ENCODE measurements at places on chromosomes 4 and X. TPM values are rescaled to one million over a fixed set of nuclear protein-coding genes. Genes with fewer than 3 reads are reported as not detected.
A peak's percentile ranks its signal among the peaks of the same experiment; 100 is the strongest.

The USP17L13 gene
- not detected for total RNA-seq

The CXorf49 gene
- not detected for total RNA-seq

The GABRE gene
- 1.5 TPM for total RNA-seq

The WDR17 gene
- 0.95 TPM for total RNA-seq

The CXCL1 gene
- not detected for total RNA-seq

DNA sequence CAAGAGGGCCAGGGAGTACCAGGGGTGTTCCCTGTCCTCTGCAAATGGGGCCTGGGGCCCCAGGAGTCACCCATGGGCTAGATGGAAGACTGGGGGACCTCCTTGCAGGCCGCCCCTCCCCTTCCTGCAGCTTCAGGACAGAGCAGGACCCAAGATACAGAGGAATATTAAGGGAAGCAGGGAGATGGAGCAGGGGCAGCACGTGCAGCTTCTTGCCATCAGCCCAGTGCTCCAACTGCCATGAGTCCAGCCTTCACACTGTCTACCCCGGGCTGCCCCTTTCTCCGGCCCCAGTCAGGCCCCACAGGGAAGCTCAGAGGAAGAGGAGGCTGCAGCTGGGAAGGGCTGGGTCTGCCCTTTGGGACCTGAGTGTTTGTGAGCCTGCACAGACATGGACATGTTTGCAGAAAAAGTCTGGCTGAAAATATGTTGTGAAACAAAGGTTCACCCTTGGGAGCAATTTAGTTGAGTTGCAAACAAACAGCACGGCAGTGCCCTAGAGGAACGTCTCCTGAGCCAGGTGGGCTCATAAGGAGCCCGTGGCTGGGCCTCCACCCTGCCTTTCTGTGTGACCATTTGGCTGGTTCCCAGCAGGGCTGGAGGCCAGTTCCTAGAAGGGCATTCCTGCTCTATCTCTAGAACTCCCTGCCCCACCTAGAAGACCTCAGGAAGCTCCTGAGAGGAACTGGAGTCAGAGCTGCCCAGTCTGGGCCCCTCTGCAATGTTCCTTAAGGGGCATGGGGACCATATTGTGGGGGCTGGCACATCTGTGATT lies 8.9 kb downstream of the FATE1 start:
- no peak overlapping the region for H3K4me3 ChIP-seq
- H3K4me1 ChIP-seq = no peaks in the 10 kb centered on the region
- DNase-seq = no peak
- H3K27ac ChIP-seq = no peak overlapping the region
- H3K36me3 ChIP-seq = no peaks in the 10 kb centered on the region

DNA sequence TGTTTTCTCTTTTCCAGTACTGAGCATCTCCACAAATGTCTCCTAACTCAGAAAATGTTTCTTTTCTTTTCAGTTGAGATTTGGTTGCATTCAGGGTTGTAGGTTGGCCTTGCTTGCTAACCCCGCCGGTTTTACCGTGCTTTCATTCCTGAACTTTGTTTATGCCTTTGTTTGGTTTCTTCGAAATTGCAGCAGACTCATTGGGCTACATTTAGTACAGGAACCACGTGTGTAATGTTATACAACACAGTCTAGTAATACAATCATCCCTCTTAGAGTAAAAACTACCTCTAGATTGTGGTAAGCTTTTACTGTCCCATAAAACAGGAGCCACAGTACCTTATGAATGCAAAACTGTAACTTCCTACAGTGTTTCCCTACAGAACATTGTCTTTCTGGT lies 57.9 kb downstream of the CCKAR start:
- peaks cover 10% of the 10 kb centered on the region for H3K4me1 ChIP-seq
- DNase-seq = no peak
- H3K36me3 ChIP-seq = peaks cover 20% of the 10 kb centered on the region

DNA sequence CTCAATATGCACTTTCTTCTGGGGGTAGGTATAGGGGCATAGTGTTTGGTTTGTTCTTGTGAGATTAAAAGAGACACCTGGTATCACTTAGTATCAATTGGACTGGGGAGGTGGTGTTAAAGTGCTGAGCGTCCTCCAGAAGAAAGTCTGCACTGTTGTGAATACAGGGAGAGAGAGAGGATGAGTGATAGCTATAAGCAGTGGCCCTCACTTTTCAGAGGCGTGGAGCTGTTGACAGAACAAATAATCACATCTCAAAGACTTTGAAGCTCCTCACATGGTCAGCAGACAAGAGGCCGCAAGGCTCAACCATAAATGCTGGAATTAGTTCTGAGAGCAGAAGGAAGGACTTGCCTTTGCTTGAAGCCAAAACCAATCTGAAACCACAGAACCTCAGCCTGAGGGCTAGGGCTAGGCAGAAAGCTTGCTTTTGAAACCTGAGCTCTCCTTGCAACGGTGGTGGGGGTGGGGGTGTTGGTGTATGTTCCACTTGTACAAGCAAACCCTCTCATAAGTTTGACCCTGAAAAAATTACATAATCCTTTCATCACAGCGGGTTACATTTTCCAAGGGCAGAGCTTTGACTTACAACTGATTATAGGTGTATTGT lies 123.2 kb upstream of the SCML1 start:
- no peaks in the 10 kb centered on the region for H3K36me3 ChIP-seq
- H3K27me3 ChIP-seq = no peaks in the 10 kb centered on the region
- H3K4me3 ChIP-seq = no peak overlapping the region
- H3K4me1 ChIP-seq = peaks cover 15% of the 10 kb centered on the region
- H3K27ac ChIP-seq = no peak overlapping the region

DNA sequence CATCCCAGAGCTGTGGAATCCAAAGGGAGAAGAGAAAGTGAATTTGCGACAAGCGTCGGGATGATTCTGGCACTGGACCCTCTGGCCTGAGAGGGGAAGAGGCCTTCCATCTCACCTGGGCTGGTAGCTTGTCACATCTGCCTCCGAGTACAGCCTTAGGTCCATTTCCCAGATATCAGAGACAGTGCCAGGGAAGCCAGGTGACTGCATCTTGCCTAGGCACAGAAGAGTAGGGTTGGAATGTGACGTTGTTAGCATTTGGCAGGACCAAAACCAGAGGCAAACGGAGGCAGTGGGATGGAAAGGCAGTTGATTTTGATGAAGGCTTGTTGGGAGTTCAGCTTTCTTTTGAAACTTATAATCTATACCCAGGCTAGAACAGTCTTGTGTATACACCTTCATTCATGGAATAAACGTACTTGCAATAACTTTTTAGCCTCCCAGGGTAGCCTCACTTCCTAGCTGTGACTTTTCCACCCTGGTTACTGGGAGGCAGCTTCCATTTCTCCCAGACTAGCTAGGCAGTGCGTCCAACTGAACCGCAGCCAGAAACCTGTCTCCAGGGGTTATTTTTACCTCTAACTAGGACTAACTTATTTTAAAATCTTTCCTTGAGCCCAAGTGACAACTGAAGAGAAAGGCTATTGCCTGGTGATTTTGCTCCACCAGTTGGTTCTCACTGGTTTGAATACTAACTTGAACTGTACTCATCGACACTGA lies 5.9 kb downstream of the SOD3 start:
- H3K4me1 ChIP-seq = peaks cover 12% of the 10 kb centered on the region
- no peak overlapping the region for H3K4me3 ChIP-seq
- peaks cover 22% of the 10 kb centered on the region for H3K27me3 ChIP-seq
- no peak for DNase-seq
- H3K36me3 ChIP-seq = no peaks in the 10 kb centered on the region

DNA sequence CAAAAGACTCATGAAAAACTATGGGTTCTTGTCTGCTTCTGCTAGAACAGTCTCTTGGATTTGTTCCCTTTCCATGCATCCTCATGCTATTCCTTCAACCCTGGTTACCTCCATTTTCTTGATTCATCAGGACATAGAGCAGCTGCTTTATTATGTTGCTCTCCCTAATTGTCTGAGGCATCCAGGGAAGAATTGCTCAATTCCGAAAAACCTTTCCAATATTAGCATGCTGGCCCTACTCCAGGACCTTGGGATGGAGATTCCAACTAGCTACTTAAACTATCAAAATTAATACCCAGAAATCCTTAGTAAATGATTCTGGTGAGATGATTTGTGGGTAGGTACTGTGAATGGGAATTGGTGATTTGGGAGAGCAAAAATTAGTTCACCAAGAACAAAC lies 56.6 kb upstream of the FAM47B start:
- H3K4me1 ChIP-seq = no peaks in the 10 kb centered on the region
- no peak overlapping the region for H3K4me3 ChIP-seq
- no peak overlapping the region for H3K27ac ChIP-seq
- H3K27me3 ChIP-seq = no peaks in the 10 kb centered on the region
- no peak for DNase-seq
- H3K36me3 ChIP-seq = no peaks in the 10 kb centered on the region

- no peaks in the 10 kb centered on the region for H3K27me3 ChIP-seq
- no peak overlapping the region for H3K27ac ChIP-seq
- H3K4me3 ChIP-seq = no peak overlapping the region
- H3K4me1 ChIP-seq = peaks cover 15% of the 10 kb centered on the region
- H3K36me3 ChIP-seq = no peaks in the 10 kb centered on the region
Measured at GRCh38 chr4:39614487-39615162, 24.0 kb downstream of the SMIM14 start.

DNA sequence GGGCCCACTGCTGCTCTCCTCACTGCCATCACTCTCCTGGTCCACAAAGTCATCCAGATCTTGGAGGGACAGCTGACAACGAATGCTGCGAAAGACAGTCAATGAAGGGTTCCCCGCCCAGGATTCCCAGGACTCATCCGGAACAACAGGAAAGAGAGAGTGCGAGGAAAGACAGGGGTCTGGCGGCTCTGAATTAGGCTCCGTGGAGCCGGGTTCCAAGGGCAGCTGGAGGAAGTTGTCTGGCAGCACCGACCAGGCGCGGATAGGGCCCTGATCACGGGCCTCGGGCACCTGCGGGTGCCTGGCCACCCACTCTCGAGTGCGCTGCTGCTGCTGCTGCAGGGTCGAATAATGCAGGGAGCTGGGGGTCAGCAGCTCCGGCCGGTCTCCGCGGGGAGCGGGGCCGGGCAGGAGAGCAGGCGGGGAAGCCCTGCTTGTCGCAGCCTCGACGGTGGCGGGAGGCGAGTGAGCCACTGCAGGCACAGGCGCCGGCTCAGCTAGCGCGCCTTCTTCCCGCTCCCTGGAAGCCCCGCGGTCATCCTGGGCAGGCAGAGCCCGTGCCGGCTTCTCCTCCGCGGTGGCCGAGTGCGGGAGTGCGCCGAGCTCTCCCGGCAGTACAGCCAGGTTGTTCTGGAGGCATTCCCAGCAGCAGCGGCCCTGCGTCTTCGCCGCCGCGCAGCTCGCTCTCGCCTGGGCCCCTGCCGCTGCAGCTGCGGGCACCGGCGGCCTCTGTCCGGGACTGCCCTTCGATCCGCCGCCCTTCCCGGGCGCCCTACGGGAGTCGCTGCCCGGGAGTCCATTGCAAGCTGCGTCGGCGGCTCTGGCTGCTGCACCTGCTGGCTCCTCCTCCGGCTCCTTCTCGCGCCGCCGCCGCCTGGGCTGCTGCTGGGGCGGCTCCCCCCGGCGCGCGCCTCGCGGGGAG lies 1.1 kb downstream of the SOWAHB start:
- DNase-seq = peak; percentile 27
- H3K27me3 ChIP-seq = peaks cover 93% of the 10 kb centered on the region
- H3K4me1 ChIP-seq = no peaks in the 10 kb centered on the region
- peak overlapping the region; percentile 37 for H3K4me3 ChIP-seq
- no peaks in the 10 kb centered on the region for H3K36me3 ChIP-seq
- H3K27ac ChIP-seq = no peak overlapping the region

- no peaks in the 10 kb centered on the region for H3K36me3 ChIP-seq
- H3K27me3 ChIP-seq = no peaks in the 10 kb centered on the region
- DNase-seq = no peak
- no peak overlapping the region for H3K4me3 ChIP-seq
- no peaks in the 10 kb centered on the region for H3K4me1 ChIP-seq
Measured at GRCh38 chr4:165928601-165929000, 55.6 kb downstream of the TLL1 start.

DNA sequence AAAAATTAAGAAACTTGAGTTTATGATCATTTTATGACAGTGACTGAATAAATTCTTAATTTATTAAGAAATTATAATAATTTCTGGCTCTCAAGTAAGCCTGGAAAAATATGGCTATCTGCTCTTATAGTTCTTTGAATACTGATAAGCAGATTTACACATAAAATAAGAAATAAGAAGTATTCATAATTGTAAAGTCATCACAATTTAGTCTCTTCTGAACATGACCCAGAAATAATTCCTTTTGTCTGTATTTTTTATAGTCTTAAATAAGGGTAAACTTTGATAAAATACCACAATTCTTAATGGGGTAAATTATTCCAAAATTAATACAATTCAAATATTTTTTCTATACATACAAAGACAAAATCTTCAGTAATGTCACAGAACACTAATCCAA lies 72.7 kb downstream of the ANKRD17 start:
- H3K36me3 ChIP-seq = no peaks in the 10 kb centered on the region
- H3K4me1 ChIP-seq = no peaks in the 10 kb centered on the region
- no peak overlapping the region for H3K4me3 ChIP-seq
- no peak for DNase-seq

DNA sequence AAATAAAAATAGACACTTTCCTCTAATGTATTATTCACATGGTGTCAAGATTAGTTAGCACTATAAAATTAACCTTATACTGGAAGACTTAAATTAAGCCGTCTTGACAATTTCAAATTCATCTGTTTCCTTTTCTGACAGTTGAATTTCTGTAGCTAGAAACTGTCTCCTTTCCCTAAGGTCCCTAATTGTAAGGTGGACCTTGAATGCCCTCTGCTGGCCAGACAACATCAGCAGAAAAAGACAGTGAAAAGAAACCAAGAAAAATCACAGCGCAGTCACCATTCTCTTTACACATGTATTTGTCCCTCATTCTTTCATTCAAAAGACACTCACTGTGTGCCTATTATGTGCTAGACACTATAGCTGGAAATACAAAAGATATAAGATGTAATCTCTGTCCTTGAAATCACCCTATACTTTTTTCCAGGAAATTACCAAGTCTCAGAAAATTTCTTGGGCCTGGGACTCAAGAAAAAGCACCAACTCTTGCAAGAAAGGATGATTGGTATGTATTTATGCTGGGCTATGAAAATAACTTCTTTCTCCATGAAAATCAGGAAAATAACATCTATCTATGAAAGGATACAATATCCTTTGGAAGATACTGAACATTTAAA lies 32.7 kb upstream of the AMBN start:
- no peaks in the 10 kb centered on the region for H3K27me3 ChIP-seq
- no peaks in the 10 kb centered on the region for H3K4me1 ChIP-seq
- DNase-seq = peak; percentile 59
- H3K27ac ChIP-seq = no peak overlapping the region
- no peaks in the 10 kb centered on the region for H3K36me3 ChIP-seq
